Neural progenitor cell (in vitro differentiated cells): ENCODE measurements at places on chromosomes 6 and 20.
A peak's percentile ranks its signal among the peaks of the same experiment; 100 is the strongest.

DNA sequence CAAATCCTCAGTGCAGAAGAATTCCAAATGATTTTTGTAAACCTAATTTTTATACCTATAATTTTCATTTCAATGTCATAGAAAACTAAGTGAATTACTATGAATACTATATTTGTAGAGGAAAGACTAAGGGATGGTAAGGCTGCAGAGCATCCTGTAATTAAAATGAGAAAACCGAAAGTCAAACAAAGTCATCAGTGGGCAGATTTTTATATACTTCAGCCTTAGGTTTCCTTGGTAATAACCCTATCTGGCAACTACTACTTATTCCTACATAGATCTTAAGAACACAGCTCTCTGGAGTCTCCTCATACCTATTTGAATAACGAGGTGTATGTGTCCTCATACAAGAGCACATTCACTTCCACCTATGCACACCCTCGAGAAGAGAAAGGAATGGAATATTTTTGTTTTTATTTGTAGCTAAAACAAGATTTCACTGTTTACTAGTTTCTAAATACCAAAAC is 117.9 kb upstream of the SGK1 start:
- H3K4me1 ChIP-seq = peaks cover 6% of the 10 kb centered on the region
- no peak for DNase-seq
- no peaks in the 10 kb centered on the region for H3K36me3 ChIP-seq
- H3K4me3 ChIP-seq = no peak overlapping the region
- no peak overlapping the region for H3K27ac ChIP-seq

DNA sequence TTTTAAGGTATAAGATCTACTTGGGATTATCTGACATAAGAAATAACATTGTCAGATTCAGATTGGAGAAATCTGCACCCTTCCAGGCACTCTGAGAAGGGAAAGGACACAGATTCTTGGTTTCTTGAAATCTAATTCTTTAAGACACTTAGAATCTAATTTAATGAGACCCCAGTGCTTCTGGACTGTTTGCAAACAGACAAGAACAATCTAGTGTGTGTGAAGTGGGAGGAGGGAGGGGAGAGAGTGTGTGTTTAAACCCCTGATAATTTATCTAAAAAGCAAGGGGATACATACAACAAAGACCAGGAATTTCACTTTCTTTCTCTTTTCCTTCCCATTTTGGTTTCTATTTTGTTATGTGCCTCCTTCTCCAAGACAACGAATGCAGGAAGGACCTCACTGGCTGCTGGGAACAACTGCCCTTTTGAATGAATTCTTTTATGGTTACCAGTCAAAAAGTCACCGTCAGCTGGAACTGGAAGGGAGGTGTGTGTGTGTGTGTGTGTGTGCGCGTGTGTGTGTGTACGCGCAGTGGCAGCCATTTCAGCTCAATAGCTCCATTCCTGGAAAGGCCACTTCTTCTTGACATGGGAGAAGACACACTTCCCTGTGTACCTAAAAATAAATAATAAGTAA is 129.4 kb downstream of the BCAS1 start:
- no peaks in the 10 kb centered on the region for H3K27me3 ChIP-seq
- H3K27ac ChIP-seq = peak overlapping the region; percentile 21
- peaks cover 37% of the 10 kb centered on the region for H3K4me1 ChIP-seq
- H3K4me3 ChIP-seq = peak overlapping the region; percentile 35
- DNase-seq = peak; percentile 51

- no peak for DNase-seq
- H3K27ac ChIP-seq = no peak overlapping the region
- no peaks in the 10 kb centered on the region for H3K4me1 ChIP-seq
- H3K36me3 ChIP-seq = no peaks in the 10 kb centered on the region
Observed at GRCh38 chr6:100246206-100246605, 218.5 kb downstream of the SIM1 start.

DNA sequence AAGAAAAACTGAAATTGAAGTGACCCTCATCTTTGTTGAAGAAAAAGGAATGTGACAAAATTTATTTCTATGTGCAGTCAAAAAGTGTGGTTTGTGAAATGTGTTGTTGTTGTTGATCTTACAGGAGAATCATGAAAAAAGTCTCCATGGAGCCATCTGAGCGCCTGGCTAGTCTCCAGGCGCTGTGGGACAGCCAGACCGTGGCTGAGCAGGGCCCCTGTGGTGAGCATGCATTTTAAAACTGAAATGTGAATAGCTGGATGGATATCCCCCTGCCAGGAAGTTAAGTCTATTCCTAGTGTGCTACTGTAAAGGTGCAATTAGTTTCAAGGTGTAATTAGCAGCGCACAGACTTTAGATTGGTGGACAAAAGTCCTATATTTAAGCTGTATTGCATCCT is 170.6 kb downstream of the CARMIL1 start:
- DNase-seq = peak; percentile 58
- H3K27me3 ChIP-seq = no peaks in the 10 kb centered on the region
- no peak overlapping the region for H3K27ac ChIP-seq

DNA sequence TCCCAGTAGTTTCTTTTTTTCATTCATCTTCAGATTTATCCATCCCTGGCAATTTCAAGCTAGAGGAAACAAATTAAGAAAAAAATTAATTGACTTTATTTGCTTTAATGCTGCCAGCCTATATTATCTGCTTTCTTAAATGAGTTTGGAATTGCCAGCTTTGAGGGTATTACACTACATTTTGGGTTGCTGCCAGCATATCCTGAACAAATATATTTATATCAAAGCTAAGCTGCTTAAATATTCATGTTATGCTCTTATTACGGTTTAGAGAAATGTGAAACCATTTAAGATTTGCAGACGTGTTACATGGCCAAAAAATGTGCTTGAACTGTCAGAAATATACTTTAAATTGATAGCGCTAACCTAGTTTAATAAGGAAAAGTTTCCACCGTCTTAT is 59.7 kb downstream of the GRIK2 start:
- no peak overlapping the region for H3K27ac ChIP-seq
- H3K4me1 ChIP-seq = peaks cover 4% of the 10 kb centered on the region
- no peaks in the 10 kb centered on the region for H3K36me3 ChIP-seq
- no peak overlapping the region for H3K4me3 ChIP-seq

DNA sequence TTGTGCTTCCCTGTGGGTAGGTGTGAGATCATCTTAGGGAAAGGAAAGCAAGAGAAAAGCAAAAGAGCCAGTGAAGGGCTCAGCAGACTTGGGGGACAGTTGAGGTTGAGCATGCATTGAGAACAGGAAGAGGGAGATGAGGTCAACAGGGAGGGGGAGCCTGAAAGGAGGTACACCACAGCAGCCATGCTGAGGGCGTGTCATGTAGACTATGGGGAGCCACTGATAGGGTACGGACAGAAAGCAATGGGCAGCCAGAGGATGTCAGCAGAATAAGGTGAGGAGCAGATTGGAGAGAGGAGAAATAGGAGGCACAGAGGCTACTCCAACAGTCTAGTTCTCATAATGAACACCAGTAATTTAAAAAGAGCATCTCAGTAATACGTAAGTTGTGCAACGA is 351.1 kb upstream of the HTR1E start:
- H3K4me1 ChIP-seq = no peaks in the 10 kb centered on the region
- DNase-seq = no peak
- H3K27me3 ChIP-seq = no peaks in the 10 kb centered on the region
- no peak overlapping the region for H3K4me3 ChIP-seq
